Stimulated activated CD8-positive, alpha-beta memory T cell treated with anti-CD3 and anti-CD28 coated beads, Interleukin-4, amount 100 ng/mL, for 1 hour (primary cell): ENCODE measurements at places on chromosomes 4 and X.

GRCh38 chrX:56385336-56385735 is 153.2 kb downstream of the KLF8 start:
- no peak for DNase-seq

- DNase-seq: no peak
Measured at GRCh38 chr4:169464080-169464479, 148.3 kb downstream of the NEK1 start.

- DNase-seq: no peak
Measured at GRCh38 chr4:110088670-110089069, 109.7 kb downstream of the ELOVL6 start.

- DNase-seq: no peak
Measured at GRCh38 chrX:39835776-39836175, 262.0 kb downstream of the BCOR start.

DNA sequence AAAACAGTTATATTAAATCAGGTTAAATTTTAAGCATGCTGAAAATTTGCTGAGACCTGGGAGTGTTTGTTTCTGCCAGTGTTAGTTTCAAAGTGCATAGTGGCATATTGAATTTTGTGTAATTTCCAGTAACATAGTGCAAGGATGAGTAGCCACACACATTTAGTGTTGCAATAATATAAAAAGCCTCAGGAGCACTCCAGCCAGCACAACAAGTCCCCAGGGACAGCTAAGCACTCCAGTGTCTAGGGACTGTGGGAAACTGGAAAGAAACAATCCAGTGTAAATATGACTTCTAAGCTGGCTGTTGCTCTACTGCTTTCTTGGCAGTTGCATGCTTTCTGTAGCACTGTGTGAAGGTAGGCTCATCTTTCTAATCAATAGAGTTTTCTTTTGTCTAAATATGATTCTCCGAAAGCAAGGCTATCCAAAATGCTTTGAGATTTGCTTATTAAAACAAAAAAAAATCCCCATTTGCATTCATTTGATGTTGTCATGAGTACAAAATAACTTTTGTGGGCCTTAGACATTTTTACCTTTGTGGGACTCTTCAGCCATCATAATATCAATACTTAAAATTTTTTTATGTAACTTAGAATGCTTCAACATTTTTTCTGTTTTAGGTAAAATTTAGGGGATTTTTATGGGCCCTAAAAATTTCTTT is 24.2 kb upstream of the CXCL2 start:
- no peak for DNase-seq

- no peak for DNase-seq
Measured at GRCh38 chrX:118855681-118856310, 32.2 kb downstream of the ZCCHC12 start.

- DNase-seq: no peak
Measured at GRCh38 chr4:129999156-129999555, 903.2 kb downstream of the C4orf33 start.

GRCh38 chr4:84041426-84041825 is 457.7 kb downstream of the NKX6-1 start:
- no peak for DNase-seq

DNA sequence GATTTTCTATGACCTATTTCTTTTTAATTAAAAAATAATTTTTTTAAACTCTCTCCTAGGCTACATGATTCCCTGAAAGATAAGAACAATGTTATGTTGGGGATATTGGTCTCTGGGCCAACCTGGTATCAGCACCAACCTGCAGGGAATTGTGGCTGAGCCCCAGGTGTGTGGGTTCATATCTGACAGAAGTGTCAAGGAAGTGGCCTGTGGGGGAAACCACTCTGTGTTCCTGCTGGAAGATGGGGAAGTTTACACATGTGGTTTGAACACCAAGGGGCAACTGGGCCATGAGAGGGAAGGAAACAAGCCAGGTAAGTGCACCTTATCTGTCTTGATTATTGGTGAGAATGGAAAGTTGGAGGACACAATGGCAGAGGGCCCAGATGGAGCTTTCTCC is 13.5 kb downstream of the HERC3 start:
- no peak for DNase-seq

DNA sequence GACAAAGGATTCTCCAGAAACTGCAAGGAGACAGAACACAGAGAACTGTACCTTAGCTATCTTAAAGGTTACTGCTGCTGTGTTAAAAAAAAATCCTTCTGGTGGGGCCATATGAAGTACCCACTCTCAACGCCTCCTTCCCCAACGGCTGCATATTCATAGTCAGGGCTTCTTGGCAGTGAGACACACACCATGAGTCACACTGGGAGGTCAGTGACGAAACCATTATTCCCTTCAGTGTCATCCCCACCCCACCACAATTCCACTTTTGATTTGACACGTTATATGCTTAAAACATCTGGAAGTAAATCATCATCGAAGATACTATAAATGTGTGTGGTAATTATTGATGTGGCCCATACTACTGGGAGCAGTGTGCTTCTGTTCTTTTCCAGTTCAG is 271.5 kb downstream of the LDB2 start:
- no peak for DNase-seq
